ENCODE measurements at places on chromosomes 11 and 22.

DNA sequence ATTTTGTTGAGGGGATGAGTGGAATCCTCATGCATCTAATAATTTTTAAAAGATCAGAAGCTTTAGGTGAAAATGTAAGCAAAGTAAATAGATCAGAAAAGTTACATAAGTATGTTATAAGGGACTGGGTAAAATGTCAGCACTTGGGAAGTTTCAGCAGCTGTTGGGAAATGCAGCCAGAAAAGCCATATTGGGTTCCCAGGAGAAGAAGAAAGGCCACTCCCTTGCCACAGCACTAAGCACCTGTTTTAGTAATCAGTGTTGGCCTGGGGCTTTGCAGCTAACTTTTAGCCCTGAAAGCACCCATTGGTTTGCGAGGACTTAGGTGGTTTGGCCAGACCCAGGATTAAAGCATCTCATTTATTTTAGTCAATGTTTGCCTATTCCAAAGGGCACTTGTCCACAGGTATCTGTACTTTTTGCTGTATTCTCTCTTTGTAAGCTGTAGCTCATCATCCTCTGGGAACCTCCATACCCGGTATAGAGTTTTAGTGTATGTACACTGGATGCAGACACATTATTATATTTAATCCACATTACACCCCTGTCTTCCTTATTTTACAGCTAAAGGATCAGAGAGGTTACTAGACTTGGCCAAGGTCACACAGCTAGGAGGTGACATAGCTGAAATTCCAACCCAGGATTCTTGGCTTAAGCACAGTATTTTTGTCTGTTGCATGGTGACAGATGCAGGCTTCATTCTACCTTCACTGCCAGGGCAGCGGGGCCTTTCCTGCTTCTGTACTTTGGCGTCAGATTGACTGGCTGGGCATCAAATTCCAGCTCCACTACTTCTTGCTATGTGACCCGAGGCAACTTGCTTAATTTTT lies 127.7 kb upstream of the SESN3 start:
- peak; percentile 28 for DNase-seq

DNA sequence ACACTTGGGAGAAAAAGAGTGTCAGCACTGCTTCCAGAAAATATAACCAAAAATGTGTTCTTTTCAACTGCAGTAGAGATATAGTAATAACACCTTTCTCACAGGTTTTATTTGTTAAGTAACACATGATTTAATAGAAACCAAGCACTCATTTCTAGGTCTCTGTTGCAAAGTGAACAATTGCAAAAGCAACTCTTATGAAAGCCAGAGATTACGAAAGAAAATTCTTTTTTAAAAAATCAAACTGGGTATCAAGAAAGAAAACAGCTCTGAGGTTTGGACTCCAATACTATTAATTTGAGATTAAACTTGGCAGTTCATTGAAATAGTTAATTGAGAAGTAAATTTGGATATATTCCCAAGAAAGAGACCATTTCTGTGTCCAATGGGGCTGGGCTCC lies 9.8 kb upstream of the XKR3 start:
- DNase-seq = no peak

DNA sequence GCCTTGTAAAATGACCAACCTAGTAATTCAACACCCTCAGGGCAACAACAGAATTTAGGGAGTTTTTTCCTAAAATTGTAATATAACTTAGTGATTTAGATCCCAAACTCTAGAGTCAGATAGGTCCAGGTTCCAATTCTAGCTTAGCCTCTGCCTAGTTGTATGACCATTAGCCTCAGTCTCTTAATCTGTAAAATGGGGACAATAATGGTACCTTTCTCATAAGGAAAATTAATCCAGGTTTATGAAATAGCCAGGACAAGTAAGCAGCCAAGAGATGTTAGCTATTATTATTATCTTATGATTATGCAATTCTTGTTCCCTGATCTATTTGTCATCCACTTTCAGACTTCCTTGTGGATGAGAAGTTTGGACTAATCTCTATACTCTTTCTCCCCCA lies 4.1 kb downstream of the TFIP11 start:
- no peak for DNase-seq

- peak; percentile 22 for DNase-seq
These were observed 39.4 kb downstream of the ZBTB16 start for GRCh38 chr11:114098927-114099326.

DNA sequence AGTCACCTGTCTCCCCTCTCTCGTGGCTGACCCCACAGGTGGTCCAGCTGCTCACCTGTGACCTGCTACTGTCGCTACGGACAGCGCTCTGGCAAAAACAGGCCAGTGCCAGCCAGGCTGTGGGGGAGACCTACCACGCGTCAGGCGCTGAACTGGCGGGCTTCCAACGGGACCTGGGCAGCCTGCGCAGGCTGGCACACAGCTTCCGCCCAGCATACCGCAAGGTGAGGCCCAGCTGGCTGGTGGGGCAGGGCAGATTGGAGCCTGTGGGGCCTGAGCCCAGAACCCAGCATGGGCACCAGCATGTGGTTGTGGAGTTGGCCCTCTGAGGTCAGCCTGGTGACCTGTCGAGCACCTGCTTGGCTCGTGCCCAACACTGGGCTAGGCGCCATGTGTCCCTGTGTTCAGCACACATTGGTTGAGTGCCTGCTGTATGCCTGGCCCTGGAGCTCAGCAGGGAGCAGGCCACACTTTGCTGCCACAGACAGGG lies 11.9 kb downstream of the SHISA8 start:
- DNase-seq = peak; percentile 86

- peak; percentile 80 for DNase-seq
These were observed 8.6 kb downstream of the PLA2G6 start for GRCh38 chr22:38172832-38173640.

DNA sequence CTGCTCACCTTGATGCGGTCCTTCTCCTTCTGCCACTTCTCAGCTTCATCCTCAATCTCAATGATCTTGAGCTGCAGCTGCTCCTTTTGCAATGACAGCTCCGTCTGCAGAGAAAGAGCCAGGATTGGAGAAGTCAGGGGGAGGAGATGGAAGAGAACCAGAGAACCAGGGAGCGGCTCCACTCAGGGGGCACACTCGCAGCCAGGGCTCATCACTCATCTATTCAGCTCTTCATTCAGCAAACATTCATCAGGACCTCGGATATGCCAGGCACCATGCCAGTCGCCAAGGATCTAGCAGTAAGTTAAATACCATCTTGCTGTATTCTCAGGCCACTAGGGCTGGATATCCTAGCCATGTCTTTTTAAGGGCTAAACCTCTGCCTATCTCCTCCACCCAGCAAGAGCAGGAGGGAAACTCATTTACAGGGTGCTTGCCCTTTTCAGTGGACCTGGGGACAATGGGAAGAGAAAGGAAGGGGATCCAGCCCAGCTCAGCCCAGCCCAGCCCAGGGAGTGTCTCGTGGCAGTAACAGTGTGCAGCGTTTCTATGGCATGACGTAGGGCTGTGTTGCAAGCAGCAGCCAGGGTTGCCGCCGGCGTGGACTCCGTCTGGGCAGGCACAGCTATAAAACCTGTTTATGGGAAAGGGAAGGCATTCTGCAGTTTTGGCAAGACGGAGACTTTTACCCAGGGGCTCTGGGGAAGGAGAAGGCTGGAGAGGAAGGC lies 9.4 kb downstream of the TRIM29 start:
- peak; percentile 72 for DNase-seq

DNA sequence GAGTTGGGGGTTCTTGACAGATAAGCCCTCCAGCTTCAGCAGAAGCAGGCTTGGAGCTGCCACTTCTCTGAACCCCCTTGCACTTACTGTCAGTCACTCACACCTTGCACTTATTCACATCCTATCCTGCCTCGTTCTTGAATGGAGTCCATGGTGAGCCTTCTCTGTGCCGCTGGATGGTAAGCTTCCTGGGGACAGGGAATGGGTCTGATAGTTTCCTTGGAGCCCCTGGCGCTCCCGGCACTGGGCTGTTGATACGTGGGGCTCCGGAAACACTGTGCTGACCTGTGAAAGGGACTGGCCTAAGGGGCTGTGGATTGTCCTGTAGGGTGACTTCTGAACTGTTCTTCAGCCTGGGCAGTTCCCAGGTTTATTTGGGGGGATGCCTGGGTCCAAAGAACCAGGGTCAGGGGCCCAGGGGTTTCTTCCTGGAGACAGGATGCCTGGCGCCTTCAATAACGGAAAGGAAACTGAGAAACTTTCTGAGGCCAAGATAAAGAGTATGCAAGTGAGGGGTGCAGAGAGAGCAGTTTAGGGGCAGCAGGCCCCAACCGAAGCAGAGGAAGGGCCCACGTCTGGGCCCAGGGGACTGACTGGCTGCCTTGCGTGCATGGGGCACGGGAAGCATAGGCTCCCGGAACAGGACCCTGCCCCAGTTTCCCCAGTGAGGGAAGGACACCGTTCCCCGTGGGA lies 709 bp upstream of the ST3GAL4 start:
- peak; percentile 26 for DNase-seq

DNA sequence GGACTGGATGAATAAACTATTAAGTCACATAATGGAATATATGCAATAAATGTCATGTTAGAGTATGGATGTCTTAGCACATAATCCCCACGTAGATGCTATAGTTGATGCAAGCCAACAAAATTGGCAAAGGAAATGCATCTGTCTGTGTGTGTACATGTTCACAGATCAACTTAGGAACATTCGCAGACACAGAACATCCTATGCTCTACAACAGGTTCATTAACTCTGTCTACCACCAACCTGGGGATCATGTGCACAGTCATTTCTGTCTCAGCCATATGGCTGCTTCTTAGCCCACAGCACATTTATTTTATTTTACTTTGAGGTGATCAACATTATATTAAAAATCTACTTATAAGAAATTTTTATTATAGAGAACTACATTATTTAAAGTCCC lies 4.9 kb downstream of the MSANTD4 start:
- DNase-seq = peak; percentile 51

DNA sequence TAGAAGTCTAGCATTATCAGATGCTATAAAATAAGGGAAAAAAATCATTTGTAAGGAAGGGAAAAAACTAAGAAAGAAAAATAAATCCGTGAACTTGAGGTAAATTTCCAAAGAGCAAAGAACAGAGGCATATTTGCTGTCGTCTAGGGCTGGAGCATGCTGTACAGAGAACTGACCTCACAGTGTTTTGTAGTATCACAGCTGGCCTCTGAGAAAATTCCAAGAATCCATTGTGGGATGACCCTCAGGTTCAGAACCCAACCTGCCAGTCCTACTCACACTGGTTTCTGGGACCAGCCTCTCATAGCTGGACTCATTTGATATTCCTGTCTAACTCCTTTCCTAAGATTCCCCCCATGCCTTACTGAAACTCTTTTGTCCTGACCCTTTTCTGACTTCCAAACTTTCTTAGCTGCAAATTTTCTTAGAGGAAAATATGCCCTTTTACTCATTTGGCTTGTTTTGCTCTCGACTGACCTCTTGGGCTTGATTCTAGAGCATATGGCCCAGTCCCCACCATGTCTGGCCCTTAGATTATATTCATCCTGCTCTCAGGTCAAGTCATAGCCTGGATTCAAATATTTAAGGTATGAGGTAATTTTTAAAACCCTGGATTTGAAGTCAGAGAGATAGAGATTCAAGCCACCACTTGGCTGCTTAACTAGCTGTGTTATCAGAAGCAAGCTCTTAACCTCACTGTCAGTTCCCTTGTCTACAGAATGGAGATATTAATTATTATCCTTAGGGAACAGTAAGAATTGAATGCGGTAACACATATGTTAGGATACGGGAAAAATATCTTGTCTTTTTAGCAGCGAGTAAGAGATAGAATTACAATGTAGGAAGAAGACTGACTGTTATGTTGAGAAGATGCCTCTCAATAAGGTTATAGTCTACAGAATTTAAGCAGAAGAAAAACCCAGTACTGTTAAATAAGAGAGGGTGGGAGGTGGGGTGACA lies 89.7 kb upstream of the KCNA4 start:
- DNase-seq = no peak
